ENCODE measurements at places on chromosomes 5 and 9.

GRCh38 chr5:102903074-102903871 is 148.2 kb downstream of the PAM start:
- no peak for DNase-seq

- DNase-seq: no peak
Measured at GRCh38 chr9:4690144-4690543, 10.8 kb downstream of the CDC37L1 start.

DNA sequence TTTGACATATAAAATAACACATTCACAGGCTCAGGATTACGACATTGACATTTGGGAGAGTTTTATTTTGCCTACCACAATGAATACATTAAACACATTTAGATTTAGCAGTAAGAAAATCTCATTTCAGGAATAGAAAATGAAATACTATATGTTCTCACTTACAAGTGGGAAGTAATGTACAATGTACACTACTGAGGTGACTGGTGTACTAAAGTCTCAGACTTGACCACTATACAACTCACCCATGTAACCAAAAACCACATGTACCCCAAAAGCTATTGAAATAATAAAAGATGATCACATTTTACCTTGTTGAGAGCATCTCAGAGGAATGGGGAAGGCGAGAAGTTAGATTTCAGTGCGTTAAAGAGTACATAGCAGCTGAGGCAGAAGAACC is 1202.4 kb upstream of the SEMA6A start:
- DNase-seq: no peak

DNA sequence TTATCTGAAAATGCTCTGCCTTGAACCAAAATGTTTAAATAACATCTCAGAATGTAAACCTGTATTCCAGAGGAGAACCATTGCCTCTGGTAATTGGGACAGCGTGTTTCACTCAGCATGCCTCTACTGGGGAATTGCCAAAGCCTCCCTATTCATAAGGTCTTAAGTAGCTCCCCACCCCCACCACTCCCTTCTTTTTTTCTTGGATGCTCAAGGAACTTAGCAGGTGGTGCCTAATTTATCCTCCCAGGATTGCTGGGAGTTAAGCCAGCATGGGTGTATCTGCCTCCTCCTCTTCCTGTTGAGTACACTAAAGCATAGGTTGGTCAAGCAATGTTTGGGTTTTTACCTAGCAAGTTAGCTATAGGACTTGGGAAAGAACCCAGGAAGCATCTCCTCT is 220.2 kb downstream of the DMAC1 start:
- DNase-seq: no peak

- DNase-seq: no peak
Measured at GRCh38 chr9:37678789-37679273, 28.1 kb downstream of the FRMPD1 start.

- DNase-seq: no peak
Measured at GRCh38 chr5:168827636-168828035, 248.5 kb upstream of the PANK3 start.

GRCh38 chr9:5443850-5444249 is 6.1 kb upstream of the PLGRKT start:
- DNase-seq: no peak

DNA sequence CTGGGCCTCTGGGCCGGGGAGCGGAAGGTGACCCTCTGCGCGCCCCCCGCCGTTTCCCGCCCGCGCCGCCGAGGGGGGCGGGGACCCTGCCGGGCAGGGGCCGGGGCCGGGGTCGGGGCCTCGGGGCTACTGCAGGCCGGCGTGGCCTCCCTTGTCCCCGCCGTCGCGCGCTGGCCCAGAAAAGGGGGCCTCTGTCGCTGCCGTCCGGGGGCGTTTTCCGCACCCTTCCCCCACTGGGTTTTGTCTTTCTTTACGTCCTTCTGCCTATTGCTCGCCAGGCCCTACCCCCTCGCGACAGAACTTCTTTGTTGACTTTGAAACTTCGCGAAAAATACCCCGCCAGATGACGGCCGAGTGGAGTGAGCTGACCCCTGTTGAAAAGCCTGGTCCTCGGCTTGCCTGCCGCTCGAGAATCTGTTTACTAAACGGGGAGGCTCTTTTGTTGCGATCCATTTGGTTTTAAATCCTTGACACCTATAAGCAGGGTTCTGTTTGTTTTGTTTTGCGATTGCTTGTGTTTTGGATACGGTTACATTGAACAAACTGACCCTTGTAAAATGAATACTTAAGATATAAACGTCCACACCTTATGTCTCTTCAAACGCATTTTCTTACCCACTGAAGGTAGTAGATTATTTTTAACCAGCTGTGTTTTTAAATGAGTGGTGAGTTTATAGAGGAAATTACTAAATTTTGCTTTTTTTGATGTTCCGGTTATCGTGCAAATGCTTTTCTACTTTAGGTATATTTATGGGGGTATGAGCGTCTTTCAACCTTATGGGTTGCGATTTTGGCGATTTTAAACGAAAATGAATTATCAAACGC is 765 bp downstream of the MARCHF6 start:
- peak; percentile 50 for DNase-seq

DNA sequence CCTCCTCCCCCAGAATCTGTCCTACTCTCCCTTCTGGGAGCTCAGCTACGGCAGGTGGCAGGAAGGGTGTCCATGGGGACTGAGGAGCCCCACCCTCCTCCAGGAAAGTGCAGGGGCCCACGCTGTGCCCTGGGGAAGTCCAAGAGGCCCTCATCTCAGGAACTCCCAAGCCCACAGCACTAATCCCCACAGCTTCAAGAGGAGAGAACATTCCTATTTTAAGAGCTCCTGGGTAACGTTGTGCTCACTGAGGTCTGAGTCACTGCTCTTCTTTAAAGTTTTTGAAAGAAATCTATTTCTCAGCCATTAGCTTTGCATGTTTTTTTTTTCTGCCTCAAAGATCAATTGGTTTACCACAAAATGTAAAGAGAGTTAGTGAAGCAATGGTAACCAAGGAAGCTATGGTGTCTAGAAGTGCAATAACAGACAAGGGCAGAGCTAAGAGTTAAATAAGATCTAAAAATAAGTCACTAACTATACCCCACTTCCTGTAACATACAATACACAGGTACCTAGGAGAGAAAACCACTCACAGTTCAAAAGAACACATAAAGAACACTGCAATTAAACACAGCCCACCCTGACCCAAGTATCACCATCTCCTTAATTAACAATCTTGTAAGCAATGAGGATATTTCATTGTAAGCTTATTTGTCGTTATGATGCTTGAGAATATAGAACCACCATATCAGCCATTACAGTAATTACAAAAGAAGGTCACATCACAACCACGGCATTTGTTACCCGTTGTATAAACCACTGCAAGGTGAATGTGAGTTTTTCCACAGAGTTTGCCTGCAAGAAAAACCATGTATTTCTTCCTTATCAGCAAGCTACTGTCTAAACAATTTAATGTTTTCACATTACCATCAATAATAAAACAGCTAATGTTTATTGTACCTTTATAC is 382.3 kb upstream of the SLC30A5 start:
- peak; percentile 41 for DNase-seq

DNA sequence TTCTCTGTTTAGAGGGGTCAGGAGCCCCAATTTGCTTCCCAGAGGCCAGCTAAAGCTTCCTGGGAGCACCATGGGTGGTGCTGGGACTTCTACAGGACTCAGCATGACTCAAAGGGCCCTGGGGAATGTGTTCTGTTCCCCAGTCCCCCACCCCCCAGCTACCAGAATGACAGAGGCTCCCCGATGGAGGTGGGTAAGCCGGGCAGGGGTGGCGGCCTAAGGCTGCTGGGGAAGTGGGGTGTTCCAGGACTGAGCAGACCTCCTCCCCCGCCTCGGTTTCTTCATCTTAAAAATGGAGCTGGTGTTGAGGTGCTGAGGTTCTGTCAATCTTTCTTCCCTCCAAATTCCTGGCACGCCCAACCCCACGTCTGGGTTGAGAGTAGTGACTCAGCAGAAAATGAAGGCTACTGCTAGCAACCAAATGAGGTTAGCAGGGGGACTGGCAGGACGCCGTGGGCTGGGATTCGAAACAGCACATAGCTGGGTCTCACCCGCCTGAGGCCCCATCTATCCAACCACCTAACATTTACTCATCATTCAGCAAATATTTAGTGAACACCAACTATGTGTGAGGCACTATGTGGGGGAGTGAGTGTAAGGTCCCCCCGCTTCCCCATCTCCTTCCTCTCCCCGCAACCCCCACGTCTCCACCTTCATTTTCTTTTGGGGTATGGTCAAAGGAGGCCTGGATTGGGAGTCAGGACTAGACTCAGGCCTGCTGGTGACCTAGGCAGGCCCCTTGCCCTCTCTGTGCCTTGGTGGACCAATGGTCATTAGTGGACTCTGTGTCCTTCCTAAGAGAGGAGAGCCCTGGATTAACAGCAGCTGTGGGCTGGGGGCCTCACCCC is 50.2 kb downstream of the C9orf50 start:
- DNase-seq: peak; percentile 13

- DNase-seq: no peak
Measured at GRCh38 chr5:155895484-155895883, 431.5 kb upstream of the SGCD start.

DNA sequence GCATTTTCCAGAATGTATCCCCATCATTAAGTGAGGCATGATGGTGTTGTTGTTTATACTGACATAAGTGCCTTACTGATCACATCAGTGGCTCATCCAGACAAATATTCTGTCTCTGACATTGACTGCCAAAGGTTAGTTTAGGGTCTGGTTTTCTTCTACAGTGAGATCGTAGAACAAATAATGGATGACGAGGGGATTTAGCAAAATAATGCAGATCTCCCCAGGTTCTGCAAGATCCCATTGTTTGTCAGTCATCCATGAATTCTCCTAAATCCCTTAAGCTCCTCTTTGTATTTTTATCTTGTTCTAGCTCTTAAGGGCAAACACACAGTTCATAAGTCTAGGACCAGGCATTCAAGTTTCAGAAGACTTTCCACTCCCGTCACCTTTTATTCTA is 93.1 kb upstream of the DHFR start:
- DNase-seq: no peak

DNA sequence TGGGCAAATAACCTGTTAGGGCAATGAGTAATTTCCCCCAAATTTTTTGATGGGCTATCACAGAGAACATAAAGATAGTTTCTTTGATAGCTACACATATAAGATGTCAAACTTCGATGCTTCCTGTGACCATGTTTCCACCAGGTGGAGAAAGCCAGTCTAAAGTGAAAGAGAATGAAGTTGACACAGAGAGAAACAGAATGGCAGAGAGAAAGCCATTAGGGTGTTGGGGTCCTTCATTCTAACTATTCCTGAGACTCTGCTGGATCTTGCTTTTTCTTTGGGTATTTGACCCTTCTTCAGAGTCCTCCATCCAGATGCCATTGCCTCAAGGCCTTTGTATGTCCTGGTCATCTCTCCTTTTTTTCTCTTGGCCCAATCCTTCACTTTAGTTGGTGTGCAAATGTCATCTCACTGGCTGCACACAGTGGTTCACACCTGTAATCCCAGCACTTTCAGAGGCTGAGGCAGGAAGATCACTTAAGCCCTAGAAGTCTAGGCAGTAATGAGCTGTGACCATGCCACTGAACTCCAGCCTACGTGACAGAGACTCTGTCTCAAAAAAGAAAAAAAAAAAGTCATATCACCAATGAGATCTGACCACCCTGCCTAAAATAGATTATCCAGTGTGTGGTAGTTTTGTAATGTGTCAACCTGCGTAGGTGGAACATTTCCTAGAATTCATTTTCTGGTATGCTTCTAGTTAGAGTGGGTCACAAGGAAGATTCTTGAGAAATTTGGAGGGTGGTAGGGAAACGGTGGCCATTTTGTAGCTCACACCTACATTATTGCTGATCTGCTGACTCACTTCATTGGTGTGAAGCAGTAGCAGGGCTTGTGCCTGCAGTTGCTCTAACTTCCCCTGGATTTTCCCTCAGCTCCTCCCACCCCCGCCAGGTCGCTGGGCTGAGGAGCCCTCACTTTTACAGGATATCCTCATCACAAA is 20.8 kb upstream of the KIF2A start:
- DNase-seq: no peak

DNA sequence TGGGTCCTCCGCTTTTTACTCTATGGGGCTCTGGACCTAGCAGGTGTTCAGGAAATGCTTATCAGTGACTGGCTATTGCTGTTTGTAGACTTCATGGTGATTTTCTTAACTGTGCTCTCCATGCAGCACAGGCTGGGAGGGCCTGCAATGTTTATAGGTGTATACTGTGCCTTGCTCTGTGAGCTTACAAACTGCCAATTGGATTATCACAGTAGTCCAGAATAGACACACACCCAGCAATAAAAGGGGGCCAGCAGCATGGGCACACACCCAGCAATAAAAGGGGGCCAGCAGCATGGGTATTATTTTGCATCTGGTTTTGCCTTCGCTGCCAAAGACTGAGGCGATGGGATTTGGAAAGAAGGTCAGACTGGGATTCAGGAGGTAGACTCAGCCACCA is 100.0 kb downstream of the CRB2 start:
- no peak for DNase-seq

DNA sequence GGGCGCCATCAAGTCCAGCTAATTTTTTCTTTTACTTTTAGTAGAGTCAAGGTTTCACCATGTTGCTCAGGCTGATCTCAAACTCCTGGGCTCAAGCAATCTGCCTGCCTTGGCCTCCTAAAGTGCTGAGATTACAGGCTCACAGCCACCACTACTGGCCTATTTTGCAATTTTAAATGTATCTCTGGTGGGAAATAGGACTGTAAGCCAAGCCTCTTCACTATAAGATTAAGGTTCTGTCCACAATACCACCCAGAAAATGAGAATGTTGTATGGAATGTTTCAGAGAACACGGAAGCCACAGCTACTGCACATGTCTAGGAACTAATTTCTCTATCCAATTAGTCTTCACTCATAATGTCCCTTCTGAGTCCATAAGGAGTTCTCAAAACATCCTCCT is 607.3 kb downstream of the PRELID2 start:
- DNase-seq: no peak

GRCh38 chr5:179243333-179243732 is 101.9 kb downstream of the ADAMTS2 start:
- no peak for DNase-seq

DNA sequence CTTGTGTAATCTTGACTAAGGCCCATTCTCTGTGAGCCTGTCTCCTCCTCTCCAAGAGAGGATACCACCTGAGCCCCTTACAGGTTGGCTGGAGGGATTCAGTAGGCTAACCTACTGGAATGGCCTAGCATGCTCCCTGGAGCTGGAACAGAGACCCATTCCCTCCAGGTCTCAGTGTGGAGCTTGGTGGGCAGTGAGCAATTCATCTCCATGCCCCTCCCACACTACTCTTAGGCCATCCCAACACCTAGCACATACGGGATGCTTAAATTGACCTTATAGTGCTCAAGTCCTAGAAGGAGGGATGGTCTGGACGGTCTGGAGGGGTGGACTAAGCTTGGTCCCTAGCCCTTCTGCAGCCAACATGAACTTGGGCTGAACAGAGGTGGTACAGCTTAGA is 75.6 kb downstream of the CRB2 start:
- no peak for DNase-seq

- DNase-seq: no peak
Measured at GRCh38 chr5:150853561-150853960, 7.2 kb downstream of the IRGM start.

All from CD4-positive, alpha-beta T cell treated with Interleukin-1 beta for 1 hour (primary cell).